ENCODE measurements at places on chromosomes 16 and 17. TPM values are rescaled to one million over a fixed set of nuclear protein-coding genes. Genes with fewer than 3 reads are reported as not detected.

NQO1 gene
- total RNA-seq: 115 TPM

TLCD2 gene
- total RNA-seq: 18.7 TPM

ZFPM1 gene
- 7.9 TPM for total RNA-seq

DNA sequence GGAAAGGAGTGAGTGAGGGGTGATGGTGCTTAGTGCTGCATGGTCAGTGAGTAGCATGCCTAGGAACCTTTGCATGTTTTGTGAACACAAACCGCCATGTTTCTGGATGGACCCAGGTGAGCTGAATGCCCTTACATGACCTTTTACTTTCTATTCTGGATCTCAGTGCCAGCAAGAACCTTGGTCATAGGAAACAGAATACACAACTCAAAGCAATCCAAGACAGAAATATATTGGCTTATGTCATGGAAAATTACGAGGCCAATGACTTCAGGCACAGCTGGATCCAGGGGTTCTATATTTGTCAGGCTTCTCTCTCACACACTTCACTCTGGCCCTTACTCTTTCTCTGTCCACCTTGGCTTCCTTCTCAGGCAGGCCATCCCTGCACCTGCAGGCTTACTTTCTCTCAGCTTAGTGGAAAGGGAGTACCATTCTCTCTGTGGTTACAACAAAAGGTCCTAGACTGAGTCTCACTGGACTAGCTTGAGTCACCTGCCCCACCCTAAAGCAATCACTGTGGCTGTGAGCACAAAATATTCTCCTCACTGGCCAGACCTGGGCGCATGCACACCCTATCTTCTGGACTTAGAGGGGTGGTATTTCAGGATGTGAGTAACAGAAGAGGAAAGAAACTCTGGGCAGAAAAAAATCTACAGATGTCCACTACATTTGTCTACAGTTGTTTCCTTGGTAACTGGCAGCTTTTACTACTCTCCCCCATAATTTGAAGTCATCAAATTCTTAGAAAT is 20.4 kb upstream of the CPNE2 start:
- DNase-seq: no peak

DNA sequence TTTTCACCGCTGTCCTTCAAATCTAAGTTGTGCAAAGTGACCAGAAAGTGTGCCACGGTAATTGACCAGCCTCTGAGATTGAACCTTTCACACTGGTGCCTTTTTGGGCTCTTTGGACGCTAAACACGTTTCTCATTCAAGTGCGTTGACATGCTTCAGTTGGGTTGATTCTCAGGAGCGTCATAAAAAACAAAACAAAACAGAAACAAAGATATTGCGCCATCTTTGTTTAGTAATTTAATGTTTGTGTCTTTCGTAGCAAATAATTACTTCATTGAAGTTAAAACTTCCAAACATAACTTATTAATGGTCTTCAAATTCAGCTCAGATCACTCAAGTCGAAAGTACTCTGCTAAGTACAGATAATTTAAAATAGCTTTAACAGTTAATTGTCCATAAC is 80.2 kb downstream of the OR1D5 start:
- DNase-seq: no peak

- DNase-seq: no peak
Measured at GRCh38 chr16:30637944-30638343, 12.8 kb upstream of the PRR14 start.

Data from Peyer's patch (tissue), 4 donors.